Stimulated activated CD8-positive, alpha-beta memory T cell treated with anti-CD3 and anti-CD28 coated beads, Interleukin-15, amount 100 ng/mL, for 4 hours (primary cell): ENCODE measurements at places on chromosomes 1 and 21.
A peak's percentile ranks its signal among the peaks of the same experiment; 100 is the strongest.

GRCh38 chr21:40481764-40482163 lies 365.2 kb downstream of the DSCAM start:
- no peak for DNase-seq

DNA sequence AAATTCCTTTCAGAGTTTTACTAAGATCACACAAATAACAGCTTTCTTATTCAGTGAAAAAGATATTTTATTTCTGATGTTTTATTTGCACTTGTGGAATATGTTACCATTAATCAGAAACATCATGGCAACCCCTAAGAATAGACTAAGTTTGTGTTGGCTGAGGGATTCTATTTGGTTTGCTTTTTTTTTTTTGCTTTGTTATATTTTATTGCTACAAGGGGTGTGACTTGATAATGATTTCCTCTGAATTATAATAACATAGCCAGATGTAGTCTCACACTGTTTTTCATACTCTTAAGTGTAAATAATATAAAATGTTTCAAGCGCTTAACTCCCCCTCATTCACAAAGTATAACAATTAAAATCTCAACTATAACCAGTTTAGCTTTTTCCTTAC lies 20.0 kb downstream of the GLRX2 start:
- no peak for DNase-seq

GRCh38 chr1:16442265-16442664 lies 1.7 kb downstream of the NECAP2 start:
- no peak for DNase-seq

DNA sequence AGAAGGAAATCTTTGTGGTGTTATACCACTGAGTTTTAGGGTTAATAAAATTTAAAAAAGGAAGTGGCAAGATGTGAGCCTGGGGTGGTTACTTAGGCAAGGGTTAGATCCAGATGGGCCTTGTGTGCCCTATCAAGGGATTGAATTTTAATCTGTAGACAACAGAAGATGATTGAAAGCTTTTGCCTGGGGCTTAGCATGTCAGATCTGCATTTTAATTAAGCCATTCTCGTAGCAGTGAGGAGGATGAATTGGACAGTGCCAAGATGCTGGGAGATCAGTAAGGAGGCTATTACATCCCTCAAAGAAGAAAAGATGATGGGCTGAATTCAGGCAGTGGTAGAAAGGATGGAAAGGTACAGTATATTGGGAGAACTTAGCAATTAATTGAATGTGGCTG lies 42.3 kb downstream of the HMGB4 start:
- DNase-seq, result no peak

GRCh38 chr1:231679109-231679508 lies 52.5 kb downstream of the DISC1 start:
- no peak for DNase-seq

DNA sequence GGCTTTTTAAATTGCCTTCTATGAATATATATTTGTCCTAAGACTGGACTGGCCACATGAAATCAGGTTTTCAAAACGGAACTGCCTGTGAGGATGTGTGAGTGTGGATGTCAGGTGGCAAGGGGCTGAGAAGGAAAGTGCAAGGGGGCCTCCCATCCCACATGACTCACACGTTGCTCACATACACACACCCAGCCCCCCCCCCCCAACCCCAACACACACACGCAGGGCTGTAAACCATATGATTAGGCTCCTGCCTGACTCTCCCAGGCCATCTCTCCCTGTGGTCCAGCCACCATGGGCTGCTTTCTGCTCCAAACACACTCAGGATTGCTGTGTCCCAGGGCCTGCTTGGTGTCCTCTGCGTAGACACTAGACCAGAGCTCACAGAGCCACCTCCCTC lies 22.4 kb downstream of the DEGS1 start:
- peak; percentile 24 for DNase-seq

DNA sequence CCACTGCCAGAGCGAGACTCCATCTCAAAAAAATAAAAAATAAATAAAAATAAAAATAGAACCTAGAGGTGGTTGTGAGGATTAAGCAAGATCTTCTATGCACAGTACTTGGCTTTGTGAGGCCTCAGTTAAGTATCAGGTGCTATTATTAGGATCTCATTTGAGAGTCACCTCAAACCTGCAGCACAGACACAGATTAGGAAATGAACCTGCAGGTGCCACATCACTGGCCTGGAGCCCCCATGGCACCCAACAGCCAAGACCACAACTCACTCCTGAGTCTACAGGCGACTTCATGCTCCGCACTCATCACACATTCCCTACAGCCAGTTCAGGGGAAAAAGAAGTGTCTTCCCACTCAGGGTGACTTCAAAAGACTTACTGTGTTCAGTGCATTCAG lies 176.8 kb downstream of the SLC45A1 start:
- DNase-seq, result no peak

DNA sequence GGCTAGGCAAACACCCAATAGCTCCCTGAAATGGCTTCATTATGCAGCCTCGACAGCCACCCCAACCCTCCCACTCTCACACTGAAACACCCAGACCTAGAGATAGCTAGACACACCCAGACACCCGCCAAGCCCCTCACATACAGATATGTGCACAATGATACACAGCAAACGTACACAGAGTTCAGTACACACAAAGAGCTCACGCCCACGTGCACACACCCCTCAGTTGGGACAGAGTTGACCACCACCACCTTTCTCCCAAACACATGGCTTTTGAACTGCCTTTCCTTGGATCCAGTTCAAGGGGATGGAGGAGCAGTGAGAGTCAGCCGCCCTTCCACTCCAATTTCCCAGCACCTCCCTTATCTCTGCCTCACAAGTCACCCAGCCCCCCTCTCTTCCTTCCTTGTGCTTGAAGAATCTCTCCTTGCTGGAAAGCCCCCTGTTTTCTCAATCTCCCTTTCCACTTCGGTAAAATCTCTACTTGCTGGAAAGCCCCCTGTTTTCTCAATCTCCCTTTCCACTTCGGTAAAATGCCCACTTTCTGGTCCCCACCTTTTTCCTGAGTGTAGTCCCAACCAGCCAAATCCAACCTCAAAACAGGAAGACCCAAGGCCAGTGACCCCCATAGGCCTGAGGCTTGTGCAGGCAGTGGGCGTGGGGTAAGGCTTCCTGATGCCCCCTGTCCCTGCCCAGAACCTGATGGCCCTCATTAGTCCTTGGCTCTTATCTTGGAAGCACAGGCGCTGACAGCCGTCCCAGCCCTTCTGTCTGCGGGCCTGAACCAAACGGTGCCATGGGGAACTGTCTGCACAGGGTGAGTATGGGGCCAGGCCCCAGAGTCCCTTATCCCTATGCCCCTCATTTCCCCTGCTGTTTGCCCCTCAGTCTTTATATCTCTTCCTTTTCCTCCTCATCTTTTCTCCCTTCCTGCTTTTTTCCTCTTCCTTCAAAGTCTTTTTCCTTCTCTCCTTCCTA lies at the start of gene ACKR1:
Gene ACKR1, plus strand, starts transcription at position 715 of the 981 bp plus-strand sequence. Its CDS starts 85 bp downstream, at position 800.
- no peak for DNase-seq

- DNase-seq, result no peak
Measured at GRCh38 chr1:210010161-210010560, 72.1 kb downstream of the SYT14 start.

DNA sequence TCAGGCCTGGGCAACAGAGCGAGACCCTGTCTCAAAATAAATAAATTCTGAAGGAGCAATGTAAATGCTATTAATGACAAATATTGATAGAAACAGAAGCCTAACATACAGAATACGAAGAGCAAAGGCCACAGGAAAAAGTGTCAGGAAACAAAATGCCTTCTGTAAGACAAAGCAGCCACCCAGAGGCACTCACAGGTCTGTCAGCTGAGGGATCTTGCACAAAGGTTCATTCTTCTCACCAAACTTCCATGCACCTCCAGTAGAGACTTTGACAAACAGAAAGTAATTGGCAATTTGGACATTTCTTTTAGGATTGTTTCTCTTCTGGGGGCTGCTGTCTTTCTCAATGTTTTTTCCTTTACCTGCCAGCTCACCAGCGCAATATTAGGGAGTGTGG lies 1.2 kb upstream of the ALDH9A1 start:
- no peak for DNase-seq

GRCh38 chr1:114278430-114278829 lies 124.8 kb upstream of the SYT6 start:
- no peak for DNase-seq

DNA sequence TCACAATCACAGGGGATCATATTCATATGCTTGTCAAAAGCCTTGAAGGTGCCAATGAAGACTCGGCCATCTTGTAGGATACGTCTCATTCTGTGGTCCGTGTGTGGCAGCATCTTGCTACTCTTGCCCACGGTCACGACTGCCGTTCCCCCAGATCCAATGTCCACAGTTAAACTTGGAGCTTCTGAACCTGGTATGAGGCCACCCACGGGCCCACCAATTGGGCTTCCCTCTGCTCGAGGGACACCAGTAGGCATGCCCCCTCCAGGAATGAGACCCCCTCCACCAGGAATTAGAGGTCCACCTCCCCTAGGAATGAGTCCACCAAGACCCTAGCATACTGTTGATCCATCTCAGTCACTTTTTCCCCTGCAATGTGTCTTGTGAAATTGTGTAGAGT lies 39.6 kb downstream of the MORN1 start:
- DNase-seq, result no peak

GRCh38 chr1:223030871-223031400 lies 112.1 kb downstream of the TLR5 start:
- DNase-seq, result no peak

DNA sequence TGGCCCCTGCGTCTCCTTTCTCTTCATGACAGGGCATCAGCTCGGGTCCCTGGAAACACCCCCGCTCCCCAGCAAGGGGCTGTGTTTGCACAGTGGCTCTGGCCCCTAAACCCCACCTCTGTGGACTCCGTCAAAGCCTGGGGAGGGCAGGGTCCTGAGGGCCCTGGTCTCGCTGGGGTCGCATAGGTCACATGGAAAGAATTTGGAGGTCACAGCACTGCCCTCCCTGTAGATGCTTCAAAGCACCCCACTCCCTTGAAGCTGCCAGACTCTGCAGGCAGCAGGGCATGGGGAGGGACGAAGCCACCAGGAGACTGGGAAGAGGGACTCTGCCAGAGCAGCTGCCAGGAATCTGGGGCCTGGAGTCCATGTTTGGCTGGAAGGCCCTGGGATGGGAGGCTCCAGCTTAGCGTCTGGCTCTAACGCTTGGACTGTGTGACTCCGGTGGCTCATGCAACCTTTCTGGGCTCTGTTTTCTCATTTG lies 36.6 kb upstream of the ECE1 start:
- no peak for DNase-seq

- no peak for DNase-seq
Measured at GRCh38 chr1:180208264-180208663, 21.8 kb upstream of the LHX4 start.

- DNase-seq, result no peak
Measured at GRCh38 chr1:181102841-181103240, 14.3 kb downstream of the IER5 start.

GRCh38 chr1:23080885-23081284 lies 61.6 kb downstream of the KDM1A start:
- DNase-seq, result no peak

GRCh38 chr1:92792340-92792782 lies 7.5 kb upstream of the EVI5 start:
- DNase-seq, result no peak

GRCh38 chr1:226401355-226402303 lies 6.3 kb downstream of the PARP1 start:
- DNase-seq, result no peak

- DNase-seq, result no peak
Measured at GRCh38 chr21:24197923-24198322, 1409.4 kb downstream of the MRPL39 start.

GRCh38 chr1:57309630-57310029 lies 114.2 kb downstream of the DAB1 start:
- no peak for DNase-seq

DNA sequence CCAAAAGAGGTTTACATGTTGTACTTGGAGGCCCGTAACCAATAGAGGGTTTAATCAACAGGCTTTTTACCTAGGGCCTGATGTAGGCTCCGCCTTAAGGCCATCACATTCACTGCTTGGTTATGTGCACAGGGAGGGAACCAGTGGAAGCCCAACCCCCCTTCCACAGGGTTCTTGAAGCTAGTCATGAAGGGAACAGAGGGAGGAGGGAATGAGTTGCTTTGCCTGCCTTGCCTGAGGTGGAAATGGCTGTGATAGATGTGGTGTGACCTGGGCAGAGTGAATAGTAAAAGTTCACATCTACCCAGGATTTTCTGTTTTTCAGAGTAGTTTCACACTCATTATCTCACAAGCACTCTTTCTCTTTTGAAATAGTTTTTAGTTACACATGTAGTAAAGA lies 215.1 kb downstream of the ST6GALNAC3 start:
- no peak for DNase-seq

DNA sequence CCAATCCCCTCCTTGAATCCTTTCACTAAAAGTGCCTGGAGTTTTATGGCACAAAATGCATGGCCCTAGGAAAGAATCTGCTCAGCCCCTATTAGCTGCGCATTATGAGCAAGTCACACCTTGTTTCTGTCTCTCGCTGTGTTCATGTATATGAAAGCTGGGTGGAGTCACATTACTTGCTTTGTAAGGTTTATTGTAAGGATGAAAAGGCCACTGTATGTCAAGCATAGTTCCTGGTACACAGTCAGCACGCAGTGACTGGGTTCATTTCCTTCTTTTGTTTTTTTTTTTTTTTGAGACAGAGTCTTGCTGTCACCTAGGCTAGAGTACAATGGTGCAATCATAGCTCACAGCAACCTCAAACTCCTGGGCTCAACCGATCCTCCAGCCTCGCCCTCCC lies 6.7 kb upstream of the SLC9A1 start:
- DNase-seq, result no peak

GRCh38 chr21:45288441-45288841 lies 746 bp upstream of the POFUT2 start:
- no peak for DNase-seq

DNA sequence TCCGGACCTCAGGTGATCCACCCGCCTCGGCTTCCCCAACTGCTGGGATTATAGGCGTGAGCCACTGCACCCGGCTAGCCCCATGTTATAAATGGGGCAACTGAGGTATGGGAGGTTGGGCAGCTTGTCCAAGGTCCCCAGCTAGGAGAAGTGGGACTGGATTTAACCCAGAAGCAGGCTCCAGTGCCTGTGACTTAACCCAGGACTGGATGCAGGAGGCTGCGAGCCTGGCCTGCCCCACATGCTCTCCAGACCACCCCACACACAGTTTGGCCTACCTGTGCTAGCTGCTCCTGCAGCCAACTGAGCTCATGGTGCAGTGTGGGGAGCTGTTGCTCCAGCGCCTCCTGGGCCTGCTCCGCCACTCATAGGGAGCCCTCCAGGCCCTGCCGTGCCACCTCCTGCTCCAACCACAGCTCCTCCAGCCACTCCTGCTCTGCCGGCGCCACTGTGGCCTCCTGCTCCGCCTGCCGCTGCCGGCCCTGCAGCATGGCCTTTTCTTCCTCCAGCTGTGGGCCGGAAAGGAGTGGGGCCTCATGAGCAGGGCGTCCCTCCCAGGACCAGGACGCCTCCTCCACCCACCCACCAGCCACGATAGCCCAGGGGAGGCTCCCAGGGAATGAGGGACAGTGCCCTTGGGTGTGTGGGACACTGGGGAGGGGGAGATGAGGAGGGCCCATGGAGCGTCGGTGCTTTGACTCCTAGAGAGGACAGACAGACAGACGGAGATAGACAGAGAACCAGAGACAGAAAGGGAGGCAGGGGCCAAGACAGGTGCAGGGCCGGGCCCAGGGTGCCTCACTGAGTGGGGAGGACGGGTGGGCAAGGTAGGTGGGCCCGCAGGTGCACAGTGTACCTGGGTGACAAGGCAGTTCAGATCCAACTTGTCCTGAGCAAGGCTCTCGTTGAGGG lies 12.4 kb upstream of the NBPF1 start:
- DNase-seq, result no peak

GRCh38 chr1:61950418-61950817 lies 208.1 kb downstream of the PATJ start:
- DNase-seq, result no peak
